T-helper 2 cell (primary cell): ENCODE measurements at places on chromosomes 2 and 18.

DNA sequence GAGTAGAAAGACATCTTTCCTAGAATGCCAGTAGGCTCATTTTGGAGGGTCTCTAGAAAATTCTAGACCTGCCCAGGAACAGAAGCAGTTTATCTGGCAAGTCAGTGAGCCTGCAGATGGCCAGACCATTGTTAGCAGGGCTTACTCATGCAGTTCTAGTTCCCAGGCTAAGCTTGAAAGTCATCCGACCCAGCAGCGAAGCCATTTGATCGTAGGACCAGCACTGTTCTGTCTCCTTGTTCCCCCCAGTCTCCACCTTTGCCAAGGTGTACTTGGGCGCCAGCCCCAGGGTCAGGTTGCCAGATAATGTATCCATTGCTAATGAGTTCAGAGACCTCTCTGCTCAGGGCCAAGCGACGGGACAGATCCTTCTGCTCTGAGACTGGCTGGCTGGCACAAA lies 70.1 kb downstream of the EPAS1 start:
- DNase-seq: no peak

GRCh38 chr2:219632760-219633105 lies 5.3 kb downstream of the SLC4A3 start:
- no peak for DNase-seq

GRCh38 chr18:46622999-46623398 lies 34.0 kb downstream of the LOXHD1 start:
- peak; percentile 23 for DNase-seq

- DNase-seq: no peak
Measured at GRCh38 chr18:9353596-9353995, 19.0 kb downstream of the TWSG1 start.

GRCh38 chr18:10100941-10101701 lies 187.3 kb downstream of the VAPA start:
- DNase-seq: no peak

DNA sequence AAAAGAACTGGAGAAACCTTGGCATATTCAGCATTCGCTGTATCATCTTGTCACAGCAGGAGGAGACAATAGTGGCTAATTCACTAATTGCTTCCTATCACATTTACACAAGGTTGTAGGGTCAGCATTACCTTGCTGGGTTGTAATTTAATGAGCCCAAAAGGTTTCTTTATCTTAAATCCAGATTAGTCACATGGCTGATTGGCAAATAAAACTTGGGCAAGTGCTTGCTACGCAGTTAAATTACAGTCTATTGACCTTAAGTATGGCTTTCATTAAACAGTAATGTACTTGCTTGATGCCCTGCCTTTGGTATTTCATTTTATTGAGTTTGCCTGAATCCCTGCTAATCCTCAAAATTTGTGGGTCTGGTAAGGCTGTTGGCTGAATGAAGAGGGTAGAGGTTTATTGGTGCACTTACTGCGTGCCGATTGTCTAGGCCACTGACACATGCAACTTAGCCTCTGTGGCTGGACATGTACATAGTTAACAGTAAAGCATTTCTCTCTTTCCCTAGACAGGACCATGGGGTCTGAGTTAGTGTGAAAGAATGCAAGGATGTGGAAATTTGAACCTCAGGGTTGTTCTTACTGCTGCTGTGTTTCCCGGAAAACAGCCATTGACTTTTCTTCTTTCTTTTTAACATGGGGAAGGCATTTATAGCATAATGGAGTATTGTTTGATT lies 34.3 kb downstream of the FMNL2 start:
- DNase-seq: no peak

DNA sequence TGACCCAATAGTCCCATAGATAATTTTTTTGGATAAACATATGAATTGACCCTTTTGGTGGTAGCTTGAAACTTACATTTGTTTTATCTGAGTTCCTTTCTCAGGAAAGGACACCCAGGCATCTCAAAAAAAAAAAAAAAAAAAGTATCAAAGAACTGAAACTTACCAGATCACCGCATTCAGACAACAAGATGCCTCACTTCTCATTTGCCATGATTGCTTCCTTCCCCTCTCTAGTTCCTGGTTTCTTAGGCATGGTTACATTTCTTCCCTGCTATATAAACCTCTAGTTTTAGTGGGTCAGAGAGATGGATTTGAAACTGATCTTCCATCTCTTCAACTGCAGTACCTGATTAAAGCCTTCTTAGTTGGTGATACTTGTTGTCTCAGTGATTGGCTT lies 240.1 kb downstream of the ACKR3 start:
- no peak for DNase-seq

DNA sequence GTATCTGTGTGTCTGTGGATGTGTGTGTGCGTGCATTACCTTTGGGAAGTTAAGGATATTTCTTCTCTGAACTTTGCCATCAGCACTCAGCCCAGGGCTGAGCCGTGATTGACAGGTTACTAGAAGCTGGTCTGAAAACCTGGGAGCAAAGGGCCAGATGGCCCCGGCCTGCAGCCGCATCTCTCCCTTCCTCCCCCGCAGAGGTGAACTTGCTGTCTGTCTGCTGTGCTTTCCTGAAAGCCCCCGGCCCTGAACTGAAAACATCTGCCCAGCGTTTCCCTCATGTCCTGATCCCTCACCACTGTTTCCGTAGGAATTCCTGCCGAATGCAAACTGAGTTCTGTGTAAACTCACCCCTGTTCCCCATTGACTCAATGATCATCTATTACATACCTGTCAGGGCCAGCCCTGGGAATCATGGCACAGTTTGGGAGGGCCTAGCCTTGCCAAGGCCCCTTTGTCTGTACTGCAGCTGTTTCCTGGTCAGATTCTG lies 45.8 kb downstream of the MYCN start:
- no peak for DNase-seq
